ENCODE measurements at places on chromosomes 5 and 9.

DNA sequence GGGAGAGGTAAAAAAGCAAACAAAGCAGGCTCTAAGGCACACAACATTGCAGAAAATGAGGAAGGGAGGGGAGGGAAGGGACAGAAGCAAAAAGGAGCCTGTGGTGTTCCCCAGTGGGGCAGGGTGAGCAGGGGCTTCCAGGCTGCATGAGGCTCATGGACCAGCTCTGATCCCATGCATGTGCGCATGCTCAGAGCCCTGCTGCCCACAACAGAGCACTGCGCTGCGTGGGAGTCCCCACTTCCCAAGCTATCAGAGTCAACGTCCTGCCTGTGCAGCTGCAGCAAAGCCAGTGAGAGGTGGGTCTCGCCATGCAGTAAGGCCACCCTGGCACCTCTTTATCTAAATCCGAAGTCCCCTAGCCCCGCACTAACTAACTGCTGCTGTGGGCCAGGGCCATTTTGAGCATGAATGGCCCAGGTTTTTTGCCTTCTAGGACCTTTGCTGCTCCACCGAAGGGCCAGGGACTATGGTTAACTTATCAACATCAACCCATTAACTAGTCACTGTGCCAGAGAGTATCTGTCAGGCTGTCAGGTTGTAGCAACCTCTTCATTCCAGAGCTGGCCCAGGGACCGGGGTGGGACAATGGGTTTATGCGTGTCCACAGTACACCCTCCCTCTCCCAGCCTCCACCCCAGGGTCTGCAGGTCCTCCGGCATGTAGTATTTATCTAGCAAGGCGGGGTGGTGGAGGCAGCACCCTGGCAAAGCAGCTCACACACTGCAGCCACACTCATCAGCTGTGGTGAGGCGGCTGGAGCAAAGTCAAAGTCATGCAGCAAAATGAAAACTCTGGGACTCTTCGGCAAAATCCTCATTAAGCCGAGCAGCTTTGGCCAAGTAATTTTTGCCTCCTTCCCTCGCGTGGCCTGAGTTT, 123.6 kb downstream of the SAXO1 start:
- DNase-seq: no peak

DNA sequence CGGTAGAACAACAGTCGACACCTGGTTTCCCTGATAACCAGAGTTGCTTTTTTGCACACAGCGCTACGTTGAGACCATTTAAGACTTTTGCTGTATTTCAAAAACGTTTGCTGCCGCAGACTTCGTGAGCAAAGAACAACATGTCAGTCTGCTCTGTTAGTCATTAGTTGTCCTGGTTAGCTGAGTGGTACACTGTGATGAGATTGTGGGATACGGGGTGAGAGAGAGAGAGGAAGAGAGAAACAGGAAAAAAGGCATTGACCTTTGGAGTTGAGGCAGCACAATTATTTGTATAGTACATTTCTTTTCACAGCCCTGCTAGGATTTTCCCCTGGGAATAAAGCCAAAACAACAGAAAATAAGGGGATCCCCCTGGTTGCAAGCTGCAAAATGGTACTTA, 306.1 kb upstream of the WWC1 start:
- peak; percentile 41 for DNase-seq

- peak; percentile 43 for DNase-seq
These were observed 57.4 kb downstream of the CFAP95 start for GRCh38 chr9:69877852-69878514.

DNA sequence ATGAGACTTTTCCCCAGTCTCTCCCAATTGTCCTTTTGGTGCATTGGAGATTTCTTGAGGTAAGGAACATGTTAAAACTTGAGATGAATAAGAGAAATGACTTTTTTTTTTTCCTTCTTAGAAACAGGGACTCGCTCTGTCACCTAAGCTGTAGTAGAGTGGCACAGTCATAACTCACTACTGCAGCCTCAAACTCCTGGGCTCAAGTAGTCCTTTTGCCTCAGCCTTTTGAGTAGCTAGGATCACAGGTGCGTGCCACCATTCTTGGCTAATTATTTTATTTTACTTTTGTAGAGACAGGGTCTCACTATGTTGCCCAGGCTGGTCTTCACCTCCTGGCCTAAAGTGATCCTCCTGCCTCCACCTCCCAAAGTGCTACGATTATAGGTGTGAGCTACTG, 25.9 kb downstream of the CDC42SE2 start:
- DNase-seq: no peak

GRCh38 chr9:27176971-27177370, 67.9 kb downstream of the TEK start:
- DNase-seq: no peak

- DNase-seq: no peak
These were observed 59.5 kb downstream of the LNPEP start for GRCh38 chr5:96995419-96995818.

- DNase-seq: peak; percentile 38
These were observed 15.1 kb downstream of the PDLIM4 start for GRCh38 chr5:132272311-132273210.

- no peak for DNase-seq
These were observed 547.9 kb downstream of the DTWD2 start for GRCh38 chr5:118440496-118440895.

GRCh38 chr9:35519692-35520363, 29.9 kb downstream of the RUSC2 start:
- DNase-seq: no peak

DNA sequence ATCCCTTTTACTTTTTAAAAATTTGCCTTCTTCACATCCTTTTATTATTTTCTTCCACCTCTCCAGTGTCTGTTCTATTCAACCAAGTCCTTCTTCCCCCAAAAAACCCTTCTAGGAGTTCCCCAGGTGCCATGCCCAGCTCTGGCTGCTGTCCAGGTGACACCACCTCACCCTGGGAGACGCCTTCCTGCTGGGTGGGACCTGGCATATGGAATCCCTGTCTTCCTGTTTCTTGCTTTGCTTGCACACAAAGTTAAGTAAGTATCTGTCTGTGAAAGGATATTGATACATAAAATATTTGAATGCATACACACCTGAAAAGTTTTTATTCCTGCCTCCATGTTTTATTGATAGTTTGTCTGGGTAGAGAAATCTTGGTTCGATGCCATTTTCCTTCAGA, 23.1 kb upstream of the MED10 start:
- DNase-seq: no peak

- DNase-seq: no peak
These were observed 185.6 kb upstream of the TLX3 start for GRCh38 chr5:171123417-171123816.

- DNase-seq: no peak
These were observed 239.2 kb upstream of the KIF2A start for GRCh38 chr5:62066761-62067277.

Data from HepG2 (cell line).